Immature natural killer cell (primary cell): ENCODE measurements at places on chromosomes 2 and 18. TPM values are rescaled to one million over a fixed set of nuclear protein-coding genes. Genes with fewer than 3 reads are reported as not detected.

DNA sequence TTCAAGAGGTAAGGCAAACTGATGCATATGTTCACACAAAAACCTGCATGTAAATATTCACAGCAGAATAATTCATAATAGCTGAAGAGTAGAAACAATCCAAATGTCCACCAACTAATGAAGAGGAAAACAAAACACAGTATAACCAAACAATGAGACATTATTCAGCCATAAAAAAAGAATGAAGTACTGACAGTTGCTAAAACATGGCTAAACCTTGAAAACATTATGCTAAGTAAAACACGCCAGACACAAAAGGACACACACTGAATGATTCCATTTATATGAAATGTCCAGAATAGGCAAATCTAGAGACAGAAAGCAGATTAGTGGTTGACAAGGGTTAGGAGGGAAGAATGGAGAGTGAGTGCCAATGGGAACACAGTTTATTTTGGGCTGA lies 86.9 kb downstream of the SESTD1 start:
- no peak for DNase-seq

GRCh38 chr2:202152104-202152715 lies 79.2 kb downstream of the KIAA2012 start:
- no peak for DNase-seq

DNA sequence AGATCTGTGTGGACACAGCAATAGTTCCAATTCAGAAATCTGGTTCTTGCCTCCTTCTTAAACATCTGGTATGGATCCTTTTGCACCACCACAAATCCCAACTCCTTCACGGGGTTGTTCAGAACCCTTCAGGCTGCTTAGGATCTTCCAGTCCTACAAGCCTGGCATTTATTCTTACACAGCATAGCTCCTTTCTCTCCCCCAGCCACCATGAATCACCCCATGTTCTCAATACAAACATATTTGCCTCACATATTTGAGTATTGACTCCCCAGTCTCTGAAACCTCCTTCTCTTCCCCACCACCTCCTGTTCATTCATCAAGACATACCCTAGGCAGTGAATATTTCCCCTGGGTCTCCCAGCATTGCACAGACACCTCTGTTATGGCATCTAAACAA lies 155.2 kb downstream of the ALK start:
- DNase-seq: no peak

- DNase-seq: no peak
These were observed 33.8 kb upstream of the TMEM247 start for GRCh38 chr2:46445556-46445955.

DNA sequence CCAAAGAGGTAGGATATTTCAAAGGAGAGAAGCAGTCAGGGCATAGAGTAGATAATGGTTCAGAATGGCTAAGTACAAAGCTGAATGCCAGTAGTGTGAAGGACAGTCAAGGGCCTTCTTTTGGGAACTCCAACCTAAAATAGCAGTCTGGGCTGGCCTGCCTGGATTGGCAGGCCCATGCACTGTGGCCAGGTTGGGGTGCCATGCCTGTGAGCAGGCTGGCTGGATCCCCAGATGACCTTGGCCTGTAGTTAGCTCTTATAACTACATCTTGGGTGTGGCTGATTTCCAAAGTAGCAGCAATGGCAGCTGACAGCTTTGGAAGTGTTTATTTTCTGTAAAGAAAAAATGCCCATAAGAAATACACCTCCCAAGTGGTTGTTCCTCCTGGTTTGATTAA lies 51.5 kb upstream of the ITGB6 start:
- no peak for DNase-seq

GRCh38 chr2:95333888-95334338 lies 36.8 kb downstream of the KCNIP3 start:
- DNase-seq: no peak

The KLHL41 gene
- polyA plus RNA-seq: not detected

The INHBB gene
- not detected for polyA plus RNA-seq
